ENCODE measurements at places on chromosomes 1 and 21.

DNA sequence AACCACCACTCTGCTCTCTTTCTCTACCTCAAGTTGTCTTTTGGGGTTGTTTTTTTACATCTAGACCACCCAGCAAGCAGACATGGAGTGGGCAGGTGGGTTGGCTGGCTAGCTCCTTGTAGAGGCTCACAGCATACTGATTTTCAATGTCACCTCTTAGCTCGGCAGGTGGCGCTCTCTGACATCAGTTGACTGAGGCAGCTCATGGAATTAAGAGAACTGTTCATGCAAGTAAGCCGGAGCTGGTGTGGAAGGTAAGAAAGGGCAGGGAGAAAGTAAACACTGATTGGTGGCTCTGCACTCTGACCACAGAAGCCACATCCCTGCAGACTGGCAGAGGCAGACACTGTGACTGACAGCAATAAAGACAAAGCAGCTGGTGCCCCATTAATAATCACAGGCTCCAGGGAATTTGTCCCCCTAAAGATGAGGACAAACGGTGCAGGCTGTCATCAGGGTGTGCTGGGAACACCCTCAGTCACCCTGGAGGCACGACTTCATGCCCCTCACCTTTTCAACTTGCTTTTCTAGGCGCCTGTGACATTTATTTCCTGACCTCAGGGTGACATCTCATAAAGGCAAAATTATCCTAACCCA lies 226.8 kb downstream of the LMX1A start:
- DNase-seq: no peak

DNA sequence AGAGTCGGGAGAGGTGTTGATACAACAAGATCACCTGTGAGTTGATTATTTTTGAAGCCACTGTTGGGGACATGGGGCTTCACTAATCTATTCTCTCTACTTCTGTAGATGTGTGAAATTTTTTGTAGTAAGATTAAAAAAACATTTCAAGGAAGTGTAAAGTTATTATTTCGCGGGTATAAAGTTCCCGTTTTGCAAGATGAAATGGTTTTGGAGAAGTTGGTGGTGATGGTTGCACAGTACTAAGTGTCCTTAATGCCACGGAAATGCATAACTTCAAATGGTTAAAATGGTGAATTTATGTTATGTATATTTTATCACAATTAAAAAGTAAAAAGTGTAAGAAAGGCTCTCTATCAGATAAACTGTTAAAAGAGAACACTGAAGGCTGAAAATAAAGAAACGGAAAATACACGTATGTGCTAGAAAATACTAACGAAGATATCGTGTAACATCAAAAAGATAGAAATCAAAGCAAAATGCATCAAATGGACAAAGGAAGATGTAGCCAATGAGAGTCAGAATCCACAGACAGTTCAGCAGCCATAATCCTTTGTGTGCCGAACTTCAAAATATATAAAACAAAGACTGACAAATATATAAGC lies 2.9 kb upstream of the ITGB2 start:
- no peak for DNase-seq

GRCh38 chr1:234631721-234632125 lies 21.7 kb upstream of the IRF2BP2 start:
- no peak for DNase-seq

DNA sequence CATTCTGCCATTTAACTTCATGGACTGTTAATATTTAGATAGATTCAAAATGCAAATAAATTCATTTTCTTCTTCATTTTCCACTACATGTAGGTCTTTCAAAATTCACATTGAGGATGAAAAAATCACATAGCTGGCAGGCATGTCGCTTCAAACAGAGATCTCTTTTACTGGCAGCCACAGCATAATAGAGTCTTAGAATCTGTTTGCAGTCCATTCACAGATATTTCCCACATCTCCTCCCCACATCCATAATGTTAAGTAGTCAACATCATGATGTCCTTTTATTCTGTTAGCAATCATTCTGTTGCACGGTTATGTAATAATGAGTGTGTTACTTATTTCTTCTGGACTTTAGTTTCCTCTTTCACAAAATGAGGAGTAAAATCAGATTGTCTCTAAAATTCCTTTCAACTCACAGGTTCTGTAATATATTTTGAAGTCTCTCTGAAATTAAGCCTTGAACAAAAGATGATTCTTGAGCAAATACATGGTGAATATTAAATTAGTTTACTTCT lies 257.5 kb upstream of the SNX7 start:
- no peak for DNase-seq

GRCh38 chr1:204566583-204566955 lies 50.4 kb downstream of the MDM4 start:
- no peak for DNase-seq

GRCh38 chr1:76511558-76512179 lies 355.6 kb upstream of the ST6GALNAC5 start:
- DNase-seq: no peak

GRCh38 chr1:230061801-230062200 lies 5.2 kb upstream of the GALNT2 start:
- no peak for DNase-seq

DNA sequence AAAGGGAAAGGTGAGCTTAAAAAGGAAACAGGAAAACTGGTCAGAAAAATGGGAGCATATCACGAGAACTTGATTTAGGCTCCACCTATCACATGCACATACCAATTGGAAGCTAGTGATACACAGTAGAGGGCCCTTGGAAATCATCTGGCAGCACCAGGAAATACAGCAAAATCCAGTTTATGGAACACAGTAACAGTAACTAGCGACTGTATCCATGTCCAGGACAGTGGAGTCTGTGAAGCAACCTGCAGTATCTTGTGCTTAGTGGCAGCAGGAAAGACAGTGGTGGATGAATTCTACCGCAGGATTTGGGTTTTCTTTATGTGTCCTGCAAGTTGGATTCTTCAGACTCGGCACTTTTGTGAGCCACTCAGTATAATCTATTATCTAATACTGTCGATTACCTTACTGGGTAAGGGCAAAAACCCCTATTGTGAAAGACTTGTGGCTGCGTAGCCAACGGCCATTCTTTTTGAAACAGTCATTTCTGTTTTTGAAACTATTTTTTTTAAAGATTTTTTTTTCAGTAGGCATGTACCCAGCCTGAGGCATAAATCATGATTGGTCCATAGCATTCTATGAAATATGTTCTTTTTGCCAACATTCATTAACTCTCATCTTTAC lies 1.6 kb upstream of the KDM4A start:
- no peak for DNase-seq

GRCh38 chr1:153614189-153614900 lies 1.4 kb upstream of the S100A16 start:
- DNase-seq: no peak

- DNase-seq: no peak
Observed at GRCh38 chr1:21903638-21904453, 33.3 kb downstream of the HSPG2 start.

DNA sequence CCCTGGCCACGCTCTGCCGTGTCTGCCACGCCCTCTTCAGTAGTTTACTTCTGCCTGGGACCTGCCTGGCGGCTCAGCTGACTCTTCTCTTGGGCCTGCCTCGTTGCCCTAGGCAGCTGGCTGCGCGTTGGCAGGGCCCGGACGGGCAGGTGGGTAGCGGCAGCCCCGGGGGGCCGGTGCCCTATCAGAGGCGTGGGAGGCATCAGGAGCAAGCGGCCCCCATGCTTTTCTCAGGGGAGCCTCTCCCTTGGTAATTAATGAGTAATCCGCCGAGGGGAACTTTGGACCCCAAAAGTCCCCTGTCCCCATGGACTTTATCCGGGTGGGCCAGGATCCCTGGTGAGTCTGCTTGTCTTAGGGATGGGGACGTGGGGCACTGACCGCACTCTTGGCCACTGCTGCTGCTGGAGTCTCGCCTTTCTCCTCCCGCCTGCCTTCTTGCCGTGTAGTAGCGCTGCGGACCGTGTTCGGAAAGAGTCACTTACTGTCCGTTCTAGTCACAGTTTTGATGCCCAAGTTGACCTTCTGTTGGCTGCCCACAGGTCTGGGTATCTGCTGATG lies 22.7 kb downstream of the SKI start:
- no peak for DNase-seq

DNA sequence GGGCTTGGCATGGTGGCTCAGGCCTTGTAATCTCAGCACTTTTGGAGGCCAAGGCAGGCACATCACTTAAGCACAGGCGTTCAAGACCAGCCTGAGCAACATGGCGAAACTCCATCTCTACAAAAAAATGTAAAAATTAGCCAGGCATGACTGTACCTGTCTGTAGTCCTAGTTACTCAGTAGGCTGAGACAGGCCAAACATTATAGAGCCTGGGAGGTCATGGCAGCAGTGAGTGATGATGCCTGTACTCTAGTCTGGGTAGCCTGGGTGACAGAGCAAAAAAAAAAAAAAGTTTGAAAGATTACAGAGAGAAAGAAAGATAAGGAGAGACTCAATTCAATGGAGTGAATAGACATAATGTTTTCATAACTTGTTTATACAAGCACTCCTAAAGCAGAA lies 556.5 kb upstream of the BRINP3 start:
- no peak for DNase-seq

DNA sequence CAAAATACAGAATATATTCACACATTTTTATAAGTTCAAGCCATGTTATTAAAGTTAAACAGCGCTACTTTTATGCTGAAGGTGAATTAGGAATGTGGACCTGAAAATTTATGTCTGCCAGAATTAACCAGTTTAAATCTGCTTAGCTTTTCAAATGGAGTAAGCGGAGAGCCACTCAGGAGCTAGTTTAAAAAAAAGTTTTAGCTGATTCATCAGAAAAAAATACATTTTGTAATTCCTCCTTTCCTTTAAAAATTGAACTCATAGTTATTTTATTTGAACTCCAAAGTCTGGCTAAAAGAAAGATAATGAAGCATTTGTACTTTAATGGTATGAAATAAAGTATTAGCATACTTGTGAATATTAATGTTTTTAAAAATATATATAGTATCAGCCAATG lies 21.2 kb downstream of the C21orf91 start:
- DNase-seq: no peak

- no peak for DNase-seq
Observed at GRCh38 chr21:45538381-45539045, 3.7 kb downstream of the SLC19A1 start.

Measured in activated CD4-positive, alpha-beta T cell treated with anti-CD3 and anti-CD28 coated beads for 4 hours (primary cell).